Natural killer cell treated with Interleukin-12 subunit alpha and Interleukin-12 subunit beta and Interleukin-15 and Interleukin-18, amount 100 ng/mL, for 72 hours (primary cell): ENCODE measurements at places on chromosomes 1 and 21. TPM values are rescaled to one million over a fixed set of nuclear protein-coding genes. Genes with fewer than 3 reads are reported as not detected.

The PKP1 gene
- total RNA-seq = not detected

The ZNF683 gene
- not detected for total RNA-seq

The KRTAP12-2 gene
- total RNA-seq = not detected

The SLC44A3 gene
- not detected for total RNA-seq

The CRP gene
- not detected for total RNA-seq

The PGD gene
- 289 TPM for total RNA-seq

The PODN gene
- not detected for total RNA-seq

The IPP gene
- 16.5 TPM for total RNA-seq

The TAS1R3 gene
- 0.81 TPM for total RNA-seq

DNA sequence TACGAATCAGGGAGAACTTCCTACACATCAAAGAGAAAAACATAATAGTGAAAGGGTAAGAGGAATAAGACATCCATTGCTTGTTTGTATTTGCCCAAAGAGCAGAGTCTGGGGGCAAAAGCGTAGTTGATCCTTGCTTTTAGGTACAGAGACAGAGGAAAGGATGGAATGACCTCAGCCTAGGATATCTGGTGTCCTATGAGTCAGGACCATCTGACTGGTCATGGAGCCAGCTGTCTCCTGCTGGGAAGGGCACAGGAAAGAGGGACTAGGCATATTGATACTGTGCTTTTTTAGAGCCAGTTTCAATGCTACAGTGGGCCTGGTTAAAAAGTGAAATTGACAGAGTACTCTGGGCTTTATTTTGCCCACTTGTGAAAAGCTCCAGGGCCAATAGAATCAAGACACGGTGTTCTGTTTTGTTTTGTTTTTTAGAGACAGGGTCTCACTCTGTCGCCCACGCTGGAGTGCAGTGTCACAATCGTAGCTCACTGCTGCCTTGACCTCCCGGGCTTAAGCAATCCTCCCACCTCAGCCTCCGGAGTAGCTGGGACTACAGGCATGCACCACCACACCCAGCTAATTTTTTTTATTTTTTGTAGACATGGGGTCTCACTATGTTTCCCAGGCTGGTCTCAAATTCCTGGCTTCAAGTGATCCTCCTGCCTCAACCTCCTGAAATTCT lies 3.2 kb downstream of the PLEKHO1 start:
- DNase-seq = no peak

DNA sequence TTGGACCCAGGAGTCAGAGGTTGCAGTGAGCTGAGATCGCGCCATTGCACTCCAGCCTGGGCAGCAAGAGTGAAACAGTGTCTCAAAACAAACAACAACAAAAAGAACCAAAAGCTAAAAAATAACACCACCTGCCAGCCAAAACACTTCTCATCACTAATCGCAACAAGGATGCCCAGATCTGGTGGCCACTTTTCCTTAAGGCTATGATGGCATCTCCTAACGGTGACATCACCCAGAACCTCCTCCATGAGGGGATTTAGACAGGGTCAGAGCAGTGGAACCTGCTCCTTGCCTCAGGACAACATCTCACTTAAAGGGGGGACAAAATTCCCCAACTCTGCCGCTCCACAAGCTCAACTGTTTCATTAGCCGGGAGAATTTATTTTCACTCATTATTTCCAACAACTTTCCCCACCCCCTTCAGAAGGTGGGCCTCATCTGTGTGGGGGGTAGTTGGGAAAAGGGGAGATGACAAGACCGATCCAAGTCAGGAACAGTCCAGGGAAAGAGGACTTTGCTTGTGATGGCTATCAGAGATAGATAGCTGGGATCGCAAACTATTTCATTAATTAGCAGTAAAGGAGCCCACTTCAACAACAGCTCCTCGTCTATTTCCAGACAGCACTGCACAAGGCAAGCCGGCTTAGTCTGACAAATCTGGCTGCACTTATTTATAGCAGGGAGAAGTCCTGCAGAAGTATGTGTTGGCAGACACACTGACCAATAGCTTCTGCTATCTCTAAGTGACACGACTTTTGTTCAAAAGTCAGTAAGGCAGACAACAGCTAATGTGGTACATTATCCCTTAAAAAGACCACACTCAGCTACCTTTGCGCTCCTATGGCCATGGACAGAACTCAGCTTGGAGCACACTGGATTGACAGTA lies 2.6 kb downstream of the PABPC4 start:
- DNase-seq = no peak

DNA sequence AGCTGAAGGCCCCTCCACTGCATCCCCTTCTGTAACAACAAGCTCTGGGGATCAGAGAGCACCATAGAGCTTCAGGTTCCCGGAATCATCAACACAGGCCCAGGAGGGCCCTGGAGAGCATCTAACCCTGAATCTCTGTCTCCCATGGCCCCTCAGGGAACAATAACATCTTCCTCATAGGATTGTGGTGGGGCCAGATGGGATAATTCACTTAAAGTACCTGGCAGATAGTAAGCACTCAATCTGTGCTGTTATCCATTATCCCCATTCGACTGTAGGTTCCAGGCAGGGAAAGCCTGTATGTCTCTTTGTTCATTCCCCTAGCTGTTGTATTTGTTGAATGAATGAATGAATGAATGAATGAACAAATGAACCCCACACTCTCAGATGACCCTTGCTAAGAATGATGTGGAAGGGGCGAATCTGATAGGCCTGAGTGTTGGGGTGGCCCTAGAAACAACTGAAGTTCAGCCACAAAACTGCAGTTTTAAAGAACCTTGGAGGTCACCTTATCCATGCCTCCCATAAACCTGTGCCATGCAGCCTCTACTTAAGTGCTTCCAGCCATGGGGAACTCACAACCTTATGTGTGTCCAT lies 14.5 kb downstream of the LAPTM5 start:
- no peak for DNase-seq

DNA sequence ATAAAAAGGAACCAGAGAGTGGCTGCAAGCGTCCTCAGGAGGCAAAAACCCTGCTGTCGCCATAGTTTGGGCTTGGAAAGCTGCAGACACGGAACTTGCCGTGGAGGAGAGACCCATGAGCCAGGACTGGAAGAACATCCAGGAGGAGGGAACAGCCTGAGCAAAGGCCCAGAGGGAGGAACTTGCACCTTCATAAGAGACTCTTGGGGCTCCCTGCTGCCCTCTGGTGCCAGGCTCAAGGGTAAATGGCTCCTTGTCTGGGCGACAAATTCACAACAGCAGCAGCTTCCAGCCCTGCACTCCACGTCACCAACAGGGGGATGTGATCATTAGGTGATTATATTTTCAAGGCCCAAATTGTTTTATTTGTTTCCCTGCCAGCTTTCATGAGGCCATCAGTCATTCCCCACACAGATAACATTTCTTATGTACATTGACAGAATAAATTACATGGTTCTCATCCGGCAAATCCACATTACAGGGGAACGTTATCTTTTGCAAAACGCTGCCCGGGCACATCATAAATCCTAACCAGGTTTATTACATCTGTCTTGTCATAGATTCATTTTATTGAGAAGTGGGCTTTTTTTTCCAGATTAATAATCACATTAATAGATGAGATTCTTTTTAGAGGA lies 143.0 kb upstream of the GRIK3 start:
- DNase-seq = no peak

- no peak for DNase-seq
Observed at GRCh38 chr1:218686258-218686657, 341.1 kb downstream of the TGFB2 start.

GRCh38 chr1:248818505-248819374 lies 7.0 kb downstream of the SH3BP5L start:
- DNase-seq = no peak

- no peak for DNase-seq
Observed at GRCh38 chr1:22196041-22196440, 53.1 kb upstream of the WNT4 start.

DNA sequence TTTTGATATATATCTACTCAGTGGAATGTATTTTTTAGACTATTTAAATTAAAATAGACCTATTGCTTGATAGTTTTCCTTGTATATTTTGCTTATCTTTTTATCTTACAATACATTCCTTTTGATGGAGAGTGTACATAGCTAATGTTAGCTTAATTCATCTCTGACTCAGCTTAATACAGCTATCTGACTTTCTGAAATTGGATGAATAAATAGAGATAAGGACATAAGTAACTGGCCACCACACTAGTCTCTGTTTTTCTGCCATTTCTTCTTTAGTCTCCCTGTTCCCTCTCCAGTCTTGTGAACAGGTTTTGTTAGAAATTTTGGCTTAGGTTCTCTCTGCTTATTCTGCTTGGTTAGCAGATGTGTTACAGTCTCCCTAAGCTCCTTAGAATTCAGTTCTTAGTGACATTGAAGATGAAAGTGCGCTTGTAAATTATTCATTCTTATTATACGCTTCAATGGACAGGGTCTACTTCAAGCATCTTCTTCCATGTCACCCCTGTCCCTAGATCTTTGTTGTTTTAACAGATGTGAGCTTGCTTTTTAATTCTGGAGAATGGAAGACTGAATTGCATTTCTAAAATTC lies 59.6 kb downstream of the XPR1 start:
- no peak for DNase-seq

- no peak for DNase-seq
Observed at GRCh38 chr1:10681296-10682107, 114.9 kb downstream of the CASZ1 start.

- DNase-seq = no peak
Observed at GRCh38 chr1:212964102-212964501, 13.8 kb downstream of the VASH2 start.

- DNase-seq = no peak
Observed at GRCh38 chr21:36856643-36857042, 109.8 kb downstream of the HLCS start.

GRCh38 chr1:167601442-167602383 lies 28.3 kb upstream of the RCSD1 start:
- no peak for DNase-seq
